ENCODE measurements at places on chromosomes 7 and 10. TPM values are rescaled to one million over a fixed set of nuclear protein-coding genes. Genes with fewer than 3 reads are reported as not detected.

NUDT13 gene
- polyA plus RNA-seq, result 10.6 TPM

NPSR1 gene
- not detected for polyA plus RNA-seq

ERVW-1 gene
- 2.7 TPM for polyA plus RNA-seq

HOXA3 gene
- polyA plus RNA-seq, result 47.9 TPM

FAM131B gene
- 2.1 TPM for polyA plus RNA-seq

AKR1C4 gene
- polyA plus RNA-seq, result not detected

CYP3A5 gene
- polyA plus RNA-seq, result 2.7 TPM

MLXIPL gene
- 4.8 TPM for polyA plus RNA-seq

CH25H gene
- polyA plus RNA-seq, result not detected

ACTL6B gene
- not detected for polyA plus RNA-seq

HMX2 gene
- 0.75 TPM for polyA plus RNA-seq

SPDYE2B gene
- 3.8 TPM for polyA plus RNA-seq

NUTM2B gene
- polyA plus RNA-seq, result 2.0 TPM

CFAP58 gene
- polyA plus RNA-seq, result 0.47 TPM

PIK3CG gene
- polyA plus RNA-seq, result 2.7 TPM

LRRC17 gene
- polyA plus RNA-seq, result 73.0 TPM

PRTFDC1 gene
- polyA plus RNA-seq, result 46.0 TPM
